ENCODE measurements at places on chromosomes 13 and 19.

DNA sequence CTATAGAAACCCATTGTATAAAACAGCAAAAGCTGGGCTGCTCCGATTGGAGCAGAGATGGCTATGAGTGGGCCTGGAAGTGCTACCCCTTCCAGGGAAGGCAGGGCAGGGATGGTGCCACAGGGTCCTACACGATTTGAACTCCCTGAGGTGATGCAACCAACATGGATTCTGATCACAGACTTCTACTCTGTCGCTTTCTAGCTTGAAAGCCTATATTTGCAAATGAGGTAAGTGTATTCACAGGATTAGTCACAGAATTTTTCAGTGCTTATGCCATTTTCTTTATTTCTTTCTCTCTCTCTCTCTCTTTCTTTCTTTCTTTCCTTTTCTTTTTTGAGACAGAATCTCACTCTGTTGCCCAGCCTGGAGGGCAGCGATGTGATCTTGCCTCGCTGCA, 179.0 kb downstream of the SPRY2 start:
- no peak for DNase-seq

DNA sequence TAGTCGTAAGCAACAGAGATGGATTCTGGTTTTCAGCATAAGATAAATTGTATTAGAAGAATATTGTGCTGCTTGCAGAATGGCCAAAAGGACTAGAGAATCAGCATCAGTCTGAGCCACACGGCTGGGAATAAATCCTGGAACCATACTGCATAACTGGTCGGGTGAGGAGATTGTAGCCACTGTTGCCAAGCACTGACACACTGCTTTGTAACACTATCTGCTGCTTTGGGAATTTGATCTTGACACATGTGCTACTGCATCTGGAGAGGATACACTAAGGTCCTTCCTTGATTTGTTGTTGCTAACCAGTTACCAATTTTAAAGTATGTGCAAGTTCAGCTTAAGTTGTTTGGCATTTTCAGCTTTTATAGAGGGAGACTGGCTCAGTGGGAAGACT, 1.9 kb downstream of the HNRNPA1L2 start:
- no peak for DNase-seq

- no peak for DNase-seq
Measured at GRCh38 chr19:39009001-39009400, 23.3 kb downstream of the FBXO27 start.

DNA sequence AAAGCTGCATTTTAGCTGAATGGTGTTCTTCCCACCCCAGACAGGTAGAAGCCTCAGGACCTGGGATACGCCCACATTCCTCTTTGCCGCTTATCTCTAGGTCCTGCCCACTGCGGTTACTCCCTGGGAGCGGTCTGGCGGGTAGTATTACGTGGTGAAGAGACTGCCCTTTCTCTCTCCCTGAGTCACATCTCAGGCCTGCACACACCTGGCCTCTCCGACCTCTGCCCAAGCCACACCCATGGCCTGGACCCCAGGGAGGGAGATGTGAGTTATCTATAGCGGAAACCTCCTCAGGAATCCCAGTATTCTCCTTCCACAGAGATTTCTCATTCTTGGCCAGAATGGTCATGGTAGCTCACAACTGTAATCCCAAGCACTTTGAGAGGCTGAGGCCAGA, 17.3 kb downstream of the RHPN2 start:
- no peak for DNase-seq

DNA sequence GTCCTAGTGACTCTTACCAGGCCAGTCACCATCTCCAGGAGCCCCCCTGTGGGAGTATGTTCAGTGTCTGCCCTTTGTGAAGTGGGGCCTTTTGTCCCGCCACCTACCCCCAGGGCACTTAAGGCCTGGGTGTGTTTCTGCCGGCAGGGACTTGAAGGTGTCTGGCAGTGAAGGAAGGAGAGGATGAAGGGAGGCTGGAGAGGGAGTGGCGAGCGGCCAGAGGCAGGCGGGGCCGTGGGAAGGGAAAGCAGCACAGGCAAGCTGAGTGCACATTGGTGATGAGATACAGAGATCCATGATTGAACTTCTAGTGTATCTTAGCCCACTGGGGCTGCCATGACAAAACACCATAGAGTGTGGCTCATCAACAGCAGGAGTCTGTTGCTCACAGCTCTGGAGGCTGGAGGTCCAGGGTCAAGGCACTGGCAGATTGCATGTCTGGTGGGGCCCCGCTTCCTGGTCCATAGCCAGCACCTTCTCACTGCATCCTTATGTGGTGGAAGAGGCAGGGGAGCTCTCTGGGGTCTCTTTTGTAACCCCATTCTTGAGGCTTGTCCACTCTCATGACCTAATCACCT, 17.5 kb downstream of the CUL4A start:
- DNase-seq: no peak

DNA sequence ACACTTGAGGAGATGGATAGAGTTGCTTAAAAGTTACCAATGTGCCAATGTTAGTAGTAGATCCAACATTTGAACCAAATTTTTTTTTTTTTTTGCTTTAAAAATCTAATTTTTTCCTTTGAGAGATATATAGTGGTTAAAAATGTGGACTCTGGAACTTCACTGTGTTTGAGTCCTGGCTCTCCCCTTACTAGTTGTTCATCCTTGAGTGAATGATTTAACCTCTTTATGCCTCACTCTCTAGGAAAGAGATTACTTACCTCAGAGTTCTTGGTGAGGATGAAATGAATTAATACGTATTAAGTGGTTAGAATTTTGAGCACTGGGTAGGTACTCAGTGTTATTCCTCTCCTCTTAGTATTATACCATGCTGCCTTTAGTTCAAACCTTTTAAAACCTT, 24.3 kb downstream of the PDS5B start:
- DNase-seq: no peak

DNA sequence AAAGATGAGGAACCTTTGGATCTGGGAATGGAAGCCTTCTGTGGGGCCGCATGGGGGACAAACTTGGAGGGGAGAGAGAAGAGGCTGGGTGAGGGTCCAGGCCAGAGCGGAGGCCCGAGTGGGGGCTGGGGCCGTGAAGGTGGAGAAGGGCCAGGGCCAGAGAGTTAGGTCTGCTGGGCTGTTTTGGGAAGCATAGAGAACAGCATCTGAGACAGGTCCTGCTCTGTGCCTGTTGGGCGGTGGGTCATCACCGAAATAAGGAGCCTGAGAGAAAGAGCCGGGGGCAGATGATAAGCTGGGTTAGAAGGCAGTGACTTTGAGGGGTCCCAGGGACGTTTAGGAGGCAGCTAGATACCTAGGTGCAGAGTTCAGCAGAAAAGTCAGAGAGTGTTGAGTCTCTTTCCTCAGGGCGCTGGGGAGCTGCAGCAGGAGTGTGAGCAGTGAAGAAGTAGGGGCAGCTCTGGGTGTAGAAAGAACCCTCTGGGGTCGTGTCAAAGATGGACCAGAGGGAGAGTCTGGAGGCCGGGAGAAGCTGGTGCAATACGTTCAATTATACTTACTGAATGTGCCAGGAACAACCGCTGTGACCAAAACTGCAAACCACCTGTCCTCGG, 2.7 kb downstream of the SPACA6 start:
- no peak for DNase-seq

- no peak for DNase-seq
Measured at GRCh38 chr13:39209731-39210531, 171.7 kb downstream of the NHLRC3 start.

DNA sequence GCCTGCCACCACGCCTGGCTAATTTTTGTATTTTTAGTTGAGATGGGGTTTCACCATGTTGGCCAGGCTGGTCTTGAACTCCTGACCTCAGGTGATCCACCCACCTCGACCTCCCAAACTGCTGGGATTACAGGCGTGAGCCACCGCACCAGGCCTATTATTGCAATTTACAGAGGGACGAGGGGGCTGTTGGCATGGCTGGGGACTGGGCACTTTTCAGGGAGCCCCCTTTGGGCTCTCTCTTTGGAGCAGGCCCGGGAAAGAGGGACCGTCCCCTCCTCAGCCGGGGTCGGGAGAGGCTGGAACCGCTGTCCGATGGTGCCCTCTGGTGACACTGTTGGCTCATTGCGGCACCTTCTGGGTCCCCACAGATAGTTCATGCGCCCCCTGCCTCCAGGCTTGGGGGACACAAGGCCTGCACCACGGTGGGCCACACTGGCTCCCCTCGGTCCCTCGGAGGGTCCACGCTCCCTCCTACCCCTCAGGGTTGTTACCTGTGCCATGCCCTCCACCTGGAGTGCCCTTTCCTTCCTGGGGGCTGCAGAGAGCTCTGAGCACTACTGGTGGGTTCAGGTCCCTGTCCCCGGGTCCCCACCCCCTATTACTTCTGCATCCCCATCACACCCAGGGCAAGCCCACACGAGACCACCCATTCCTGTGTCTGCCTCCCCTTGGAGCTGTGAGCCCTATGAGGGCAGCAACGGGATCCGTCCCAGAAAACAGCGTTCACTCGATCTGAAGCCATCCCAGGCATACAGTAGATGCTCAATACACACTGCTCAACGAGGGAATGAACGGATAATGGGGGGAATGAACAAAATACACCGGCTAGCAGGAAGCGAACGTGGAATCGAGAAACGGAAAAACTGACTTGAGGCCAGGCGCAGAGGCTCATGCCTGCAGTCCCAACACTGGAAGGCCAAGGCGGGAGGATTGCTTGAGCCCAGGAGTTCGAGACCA, 12.5 kb downstream of the FEM1A start:
- DNase-seq: peak; percentile 69

DNA sequence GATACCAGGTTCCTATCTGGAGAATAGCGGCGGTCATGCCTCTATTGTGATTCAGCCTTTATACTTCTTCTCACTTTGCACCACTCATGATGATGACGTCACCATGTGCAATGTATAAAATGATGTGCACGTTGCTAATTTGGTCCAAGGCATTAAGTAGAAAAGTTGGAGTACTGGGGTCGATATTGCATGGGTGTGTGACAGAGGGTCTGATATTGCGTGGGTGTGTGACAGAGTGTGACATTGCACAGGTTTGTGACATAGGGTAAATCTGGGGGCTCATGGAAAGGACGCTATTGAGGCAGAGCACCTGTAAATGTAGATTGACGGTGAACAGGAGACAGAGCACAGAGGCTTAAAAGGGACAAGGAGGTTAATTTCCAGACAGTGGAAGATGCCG, 4.5 kb upstream of the VN1R4 start:
- no peak for DNase-seq

GRCh38 chr13:114124921-114125320, 7.5 kb downstream of the RASA3 start:
- peak; percentile 68 for DNase-seq

DNA sequence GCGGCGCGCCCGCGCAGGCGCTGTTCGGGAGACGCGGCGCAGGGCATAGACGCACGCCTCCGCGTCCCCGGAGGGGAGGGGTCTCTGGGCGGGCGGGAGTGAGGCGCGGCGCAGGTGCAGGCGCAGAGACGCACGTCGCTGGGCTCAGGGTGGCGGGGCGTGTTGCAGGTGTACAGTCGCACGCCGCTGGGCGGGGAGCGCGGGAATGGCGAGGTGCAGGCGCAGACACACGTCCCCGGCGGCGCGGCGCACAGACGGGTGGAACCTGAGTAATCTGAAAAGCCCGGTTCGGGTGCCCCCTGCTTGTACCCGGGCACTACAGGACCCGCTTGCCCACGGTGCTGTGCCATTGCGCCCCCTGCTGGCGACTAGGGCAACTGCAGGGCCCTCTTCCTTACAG, 44.7 kb downstream of the PLPP2 start:
- DNase-seq: no peak
